ENCODE measurements at places on chromosomes 1 and 21. TPM values are rescaled to one million over a fixed set of nuclear protein-coding genes. Genes with fewer than 3 reads are reported as not detected.

- no peak for DNase-seq
- no peak overlapping the region for H3K27ac ChIP-seq
- no peaks in the 10 kb centered on the region for H3K4me1 ChIP-seq
- H3K36me3 ChIP-seq, result no peaks in the 10 kb centered on the region
- H3K4me3 ChIP-seq, result no peak overlapping the region
- no peaks in the 10 kb centered on the region for H3K27me3 ChIP-seq
Observed at GRCh38 chr1:150225546-150225945, 10.4 kb downstream of the ANP32E start.

DNA sequence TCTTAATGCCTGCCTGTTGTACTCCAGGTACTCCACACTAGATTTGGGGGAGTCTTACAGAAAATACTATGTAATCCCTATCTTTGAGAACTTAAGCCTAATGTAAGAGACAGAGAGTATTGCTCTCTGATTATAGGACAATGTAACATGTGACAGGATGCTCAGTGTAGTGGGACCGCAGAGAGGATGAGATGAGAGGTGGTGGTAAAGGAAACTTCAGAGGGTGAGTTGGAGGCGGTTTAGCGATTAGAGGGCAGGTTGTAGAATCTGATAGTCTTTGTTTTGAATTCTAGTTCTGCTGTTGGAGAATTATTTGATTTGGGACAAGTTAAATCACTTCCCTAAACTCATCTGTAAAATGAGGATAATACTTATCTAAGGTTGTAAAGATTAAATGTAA lies 5.4 kb downstream of the SOAT1 start:
- H3K27me3 ChIP-seq, result no peaks in the 10 kb centered on the region
- no peaks in the 10 kb centered on the region for H3K36me3 ChIP-seq
- H3K27ac ChIP-seq, result no peak overlapping the region
- no peak for DNase-seq

- H3K36me3 ChIP-seq, result no peaks in the 10 kb centered on the region
- no peak overlapping the region for H3K4me3 ChIP-seq
- DNase-seq, result no peak
- no peaks in the 10 kb centered on the region for H3K4me1 ChIP-seq
- no peak overlapping the region for H3K27ac ChIP-seq
Observed at GRCh38 chr1:6088956-6089355, 43.3 kb downstream of the KCNAB2 start.

Gene SCCPDH
- 23.7 TPM for total RNA-seq

- H3K27ac ChIP-seq, result no peak overlapping the region
- DNase-seq, result no peak
- no peaks in the 10 kb centered on the region for H3K36me3 ChIP-seq
- H3K4me1 ChIP-seq, result no peaks in the 10 kb centered on the region
- no peak overlapping the region for H3K4me3 ChIP-seq
Observed at GRCh38 chr1:167135281-167135840, 41.5 kb downstream of the STYXL2 start.

DNA sequence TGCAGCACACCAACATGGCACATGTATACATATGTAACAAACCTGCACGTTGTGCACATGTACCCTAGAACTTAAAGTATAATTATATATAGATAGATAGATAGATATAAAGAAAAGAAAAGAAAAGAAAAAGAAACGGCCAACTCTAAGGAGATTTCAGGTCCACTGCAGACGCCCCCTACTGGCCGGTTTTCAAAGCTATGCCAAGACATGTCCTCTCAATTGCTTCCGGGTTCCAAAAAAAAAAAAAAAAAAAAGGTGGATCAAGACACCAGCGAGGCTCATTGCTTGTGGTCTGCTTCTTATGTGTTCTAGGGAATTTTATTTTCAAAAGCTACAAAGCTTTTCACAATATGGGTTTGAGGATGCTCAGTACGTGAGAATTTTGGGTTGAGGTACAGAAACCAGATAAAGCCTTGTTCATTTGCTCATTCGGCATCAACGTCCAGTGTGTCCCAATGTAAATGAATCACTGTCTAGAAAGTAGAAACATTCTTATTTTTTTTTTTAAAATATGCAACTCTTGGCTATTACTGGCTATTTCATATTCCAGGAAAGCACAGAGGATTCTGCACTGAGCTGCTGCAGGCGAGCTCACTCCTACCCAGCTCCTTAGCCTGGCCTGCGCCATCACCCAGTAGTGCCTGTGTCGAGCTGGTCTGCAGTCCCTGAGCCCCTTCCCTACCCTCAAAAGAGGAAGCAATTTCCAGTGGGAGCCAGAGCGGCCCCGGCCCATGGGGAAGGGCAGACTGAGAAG lies 643.0 kb downstream of the KIF26B start:
- no peak overlapping the region for H3K27ac ChIP-seq
- H3K27me3 ChIP-seq, result no peaks in the 10 kb centered on the region
- no peaks in the 10 kb centered on the region for H3K4me1 ChIP-seq
- DNase-seq, result no peak
- H3K4me3 ChIP-seq, result no peak overlapping the region

GRCh38 chr1:25973610-25974321 lies 24.1 kb downstream of the PAFAH2 start:
- H3K4me3 ChIP-seq, result no peak overlapping the region
- DNase-seq, result no peak
- no peaks in the 10 kb centered on the region for H3K36me3 ChIP-seq
- no peak overlapping the region for H3K27ac ChIP-seq
- H3K4me1 ChIP-seq, result no peaks in the 10 kb centered on the region
